ENCODE measurements at places on chromosomes 2 and 18.

DNA sequence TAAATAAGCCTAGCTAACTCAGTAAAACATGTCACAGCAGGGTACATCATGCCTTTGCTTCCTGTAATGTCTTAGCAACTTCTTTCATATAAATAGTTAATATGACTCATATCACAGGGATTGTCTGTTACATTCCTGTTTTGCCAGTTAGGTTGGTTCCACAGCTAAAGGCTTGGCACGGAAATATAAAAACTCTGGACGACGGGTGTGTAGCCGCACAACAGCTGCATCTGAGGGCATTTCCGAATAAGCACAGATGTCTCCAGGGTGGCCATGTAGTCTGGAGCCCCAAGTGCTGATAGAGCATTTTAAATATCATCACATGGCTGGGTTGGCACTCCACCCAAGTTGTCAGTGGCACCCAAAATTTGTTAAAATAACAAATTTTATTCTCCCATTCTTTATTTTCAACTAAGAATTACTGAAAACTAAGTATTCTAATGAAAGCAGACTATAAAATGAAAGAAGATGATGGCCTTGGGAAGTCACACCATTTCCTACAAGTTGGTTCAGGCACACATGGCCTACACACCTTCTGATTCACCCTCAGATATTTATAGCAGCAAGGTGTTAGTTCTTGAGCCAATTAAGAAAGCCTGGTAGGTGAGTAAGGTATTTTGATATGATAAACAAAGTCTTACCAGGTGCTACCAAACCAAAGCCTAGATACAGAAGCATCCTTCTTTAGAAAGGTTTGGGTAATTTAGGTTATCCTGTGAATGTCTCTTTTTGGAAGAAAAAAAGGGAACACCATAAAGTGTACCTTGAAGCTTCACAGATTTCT, 61.8 kb upstream of the STK17B start:
- DNase-seq: peak; percentile 60

GRCh38 chr2:134461511-134461910, 207.6 kb downstream of the MGAT5 start:
- DNase-seq: peak; percentile 52

DNA sequence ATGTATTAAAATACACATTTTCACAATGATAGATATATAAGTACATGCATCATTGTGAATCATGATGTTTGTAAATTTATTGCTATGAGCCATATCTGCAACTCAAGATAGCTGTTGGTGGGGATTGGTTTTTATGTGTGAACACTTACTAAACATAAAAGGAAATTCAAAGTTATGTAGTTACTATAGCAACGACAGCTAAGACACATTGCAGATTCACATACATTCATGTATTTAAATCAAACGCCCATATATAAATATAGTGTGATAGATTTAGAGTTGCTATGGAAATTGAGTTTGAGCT, 65.6 kb downstream of the MAPRE2 start:
- DNase-seq: no peak

DNA sequence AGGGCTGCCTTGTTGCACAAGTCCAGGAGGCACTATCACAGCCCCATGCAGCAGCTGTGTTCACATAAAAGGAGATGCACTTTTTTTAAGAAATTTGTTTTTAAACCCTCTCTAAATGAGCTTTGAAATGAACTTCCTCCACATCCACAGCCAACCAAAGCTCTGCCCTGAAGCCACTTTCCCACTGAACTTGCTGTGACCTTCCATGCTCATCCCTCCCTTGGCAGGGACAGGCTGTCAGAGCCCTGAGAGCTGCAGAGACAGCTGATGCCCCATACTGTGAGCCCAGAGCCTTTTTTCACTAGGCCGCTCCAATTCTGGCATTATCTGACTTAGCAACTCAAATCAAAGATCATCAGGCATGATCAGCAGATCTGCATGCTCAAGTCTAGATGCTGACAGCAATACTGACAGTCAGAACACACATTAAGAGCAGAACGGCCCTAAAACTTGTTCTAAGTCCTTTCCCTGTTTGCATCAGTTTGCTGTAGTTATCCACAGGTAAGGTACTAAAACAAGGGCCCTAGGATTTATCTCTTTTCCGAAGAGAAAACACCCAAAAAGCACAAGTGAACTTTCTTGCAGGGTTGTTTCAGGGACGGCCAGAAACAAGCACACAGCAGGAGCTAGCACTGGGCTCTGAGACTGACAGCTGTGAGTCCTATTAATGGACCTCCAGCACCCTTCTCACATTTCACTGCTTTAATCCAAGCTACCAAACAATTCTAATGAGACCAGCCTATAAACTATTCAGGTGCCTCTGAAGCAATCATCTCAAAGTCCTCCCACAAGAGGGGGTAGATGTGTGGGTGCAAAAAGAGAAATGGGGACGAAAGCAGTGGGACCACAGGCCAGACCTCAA, 34.9 kb downstream of the RNU4ATAC start:
- DNase-seq: no peak

- DNase-seq: no peak
Observed at GRCh38 chr2:191025135-191025534, 11.2 kb upstream of the STAT1 start.

- no peak for DNase-seq
Observed at GRCh38 chr2:7539760-7540159, 622.5 kb downstream of the RNF144A start.

GRCh38 chr2:221124532-221125240, 447.4 kb downstream of the EPHA4 start:
- peak; percentile 5 for DNase-seq

- peak; percentile 89 for DNase-seq
Observed at GRCh38 chr2:26692279-26692896, at the start of gene KCNK3. Gene KCNK3 (plus strand): TSS chr2:26692722. CDS start chr2:26692876, 154 bp downstream.

DNA sequence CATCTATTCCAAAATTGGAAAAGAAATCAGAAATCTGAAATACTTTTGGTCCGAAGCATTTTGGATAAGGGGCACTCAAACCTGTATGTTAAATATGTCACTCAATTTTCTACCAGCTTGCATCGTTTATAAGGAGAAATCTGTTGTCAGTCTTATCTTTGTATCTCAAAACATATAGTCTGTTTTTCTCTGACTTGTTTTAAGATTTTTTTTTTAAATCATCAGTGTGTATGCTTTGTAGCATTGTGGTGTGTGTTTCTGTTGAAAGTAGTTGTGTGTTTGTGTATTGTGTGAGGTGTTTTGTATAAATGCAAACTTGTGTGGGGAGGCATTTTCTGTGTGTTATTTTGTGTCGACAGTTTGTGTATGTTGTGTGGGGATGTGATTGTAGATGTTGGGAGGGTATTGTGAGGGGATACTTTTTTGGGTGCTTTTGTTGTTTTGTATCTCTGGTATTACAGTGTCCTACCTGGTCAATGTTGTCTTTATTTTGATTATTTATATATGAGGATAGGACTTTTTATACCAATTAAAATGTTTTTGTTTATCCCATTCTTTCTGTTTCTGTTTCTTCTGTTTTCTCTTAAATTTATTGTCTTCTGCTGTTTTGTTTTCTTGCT, 30.9 kb downstream of the SMCHD1 start:
- no peak for DNase-seq

- DNase-seq: no peak
Observed at GRCh38 chr2:233990261-233990798, 60.2 kb upstream of the SPP2 start.
